ENCODE measurements at places on chromosomes 13 and 19.

DNA sequence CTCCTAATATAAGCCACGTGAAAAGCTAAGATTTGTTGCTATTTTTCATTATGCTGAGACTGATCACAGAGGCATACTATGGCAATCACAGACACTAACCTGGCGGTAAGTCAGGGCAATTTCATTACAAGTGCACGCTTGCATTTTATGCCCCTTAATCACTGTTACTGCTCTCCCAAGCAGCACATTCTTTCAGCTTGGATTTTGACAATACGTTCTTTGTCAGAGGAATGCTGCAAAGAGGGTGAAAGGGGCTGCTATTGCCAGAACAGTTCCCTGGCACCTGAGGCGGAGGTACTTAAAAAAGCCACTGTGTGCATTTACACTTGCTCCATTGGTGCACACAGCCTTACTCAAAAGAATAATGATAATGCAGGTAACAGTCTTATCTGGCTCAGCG is 346.6 kb downstream of the RFC3 start:
- no peak for DNase-seq

DNA sequence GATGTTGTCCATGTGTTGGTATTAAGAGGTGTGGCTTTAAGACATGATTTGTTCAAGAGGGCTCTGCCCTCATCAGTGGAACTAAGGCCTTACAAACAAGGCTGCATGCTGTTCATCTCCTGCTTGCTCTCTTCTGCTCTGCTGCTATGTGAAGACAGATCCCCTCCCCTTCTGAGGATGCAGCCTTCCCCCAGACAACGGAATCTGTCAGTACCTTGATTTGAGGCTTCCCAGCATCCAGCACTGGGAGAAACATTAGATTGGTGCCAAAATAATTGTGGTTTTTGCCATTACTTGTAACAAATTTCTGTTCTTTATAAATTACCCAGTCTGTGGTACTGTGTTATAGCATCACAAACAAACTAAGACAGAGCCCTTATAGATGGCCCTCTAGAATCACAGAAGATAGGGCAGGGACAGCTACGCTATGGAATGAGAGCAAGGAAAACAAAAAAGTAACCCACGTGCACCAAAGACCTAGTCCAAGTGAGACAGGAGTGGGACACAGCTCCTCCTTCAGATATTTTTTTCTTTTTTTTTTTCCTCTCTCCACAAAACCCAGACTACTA is 151.5 kb upstream of the RXFP2 start:
- DNase-seq = no peak

GRCh38 chr13:92575777-92576176 is 650.8 kb upstream of the GPC6 start:
- DNase-seq = no peak

DNA sequence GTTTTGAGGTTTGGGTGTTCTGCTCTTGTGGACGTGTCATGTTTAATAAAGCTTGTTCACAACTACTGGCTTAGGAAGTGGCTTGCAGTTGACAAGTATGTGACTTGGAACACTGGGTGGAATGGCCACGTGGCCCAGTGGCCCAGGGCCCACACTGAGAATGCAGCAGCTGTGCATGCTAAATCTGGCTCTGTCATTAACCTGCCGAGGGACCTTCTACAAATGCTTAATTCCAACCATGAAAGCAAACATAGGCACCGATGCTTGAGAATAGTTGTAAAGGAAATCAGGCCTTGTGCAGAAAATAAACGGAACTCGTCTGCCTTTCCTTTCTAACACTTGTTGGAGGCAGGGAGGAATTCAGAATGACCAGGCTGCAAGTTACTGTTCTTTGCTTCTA is 11.6 kb upstream of the CLDN10 start:
- peak; percentile 39 for DNase-seq

GRCh38 chr13:109803825-109804224 is 17.4 kb upstream of the IRS2 start:
- DNase-seq = no peak

DNA sequence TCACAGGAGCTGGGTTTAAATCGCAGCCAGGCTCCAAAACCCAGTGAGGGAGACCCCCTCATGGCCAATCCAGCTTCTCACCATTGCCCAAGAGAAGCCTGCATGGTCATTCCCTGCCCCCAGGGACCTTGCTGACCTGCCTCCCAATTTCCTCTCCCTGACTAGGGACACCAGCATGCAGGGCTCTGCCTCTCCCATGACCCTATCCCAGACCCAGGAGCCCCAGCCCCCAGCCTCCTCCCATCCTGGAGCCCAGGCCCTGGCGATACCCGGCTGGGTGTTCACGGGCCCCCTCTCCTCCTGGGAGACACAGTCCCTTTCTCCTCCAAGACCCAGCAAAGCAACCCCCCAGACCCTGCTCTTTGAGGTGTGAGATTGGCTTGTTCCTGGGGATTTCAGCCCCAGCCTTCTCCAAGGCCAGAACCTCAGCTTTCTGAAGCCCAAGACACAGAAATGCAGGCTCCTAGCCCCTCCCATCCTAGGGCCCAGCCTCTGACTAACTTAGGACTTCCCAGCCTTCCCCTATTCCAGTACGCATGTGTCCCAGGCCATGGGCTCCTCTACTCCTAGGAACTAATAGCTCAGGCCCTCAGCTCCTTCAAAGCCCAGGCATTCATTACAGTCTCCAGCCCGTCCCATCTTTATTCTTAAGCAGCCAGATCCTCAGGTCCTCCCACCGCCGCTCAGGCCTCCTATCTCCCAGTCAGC is 1.1 kb downstream of the GYS1 start:
- peak; percentile 15 for DNase-seq

DNA sequence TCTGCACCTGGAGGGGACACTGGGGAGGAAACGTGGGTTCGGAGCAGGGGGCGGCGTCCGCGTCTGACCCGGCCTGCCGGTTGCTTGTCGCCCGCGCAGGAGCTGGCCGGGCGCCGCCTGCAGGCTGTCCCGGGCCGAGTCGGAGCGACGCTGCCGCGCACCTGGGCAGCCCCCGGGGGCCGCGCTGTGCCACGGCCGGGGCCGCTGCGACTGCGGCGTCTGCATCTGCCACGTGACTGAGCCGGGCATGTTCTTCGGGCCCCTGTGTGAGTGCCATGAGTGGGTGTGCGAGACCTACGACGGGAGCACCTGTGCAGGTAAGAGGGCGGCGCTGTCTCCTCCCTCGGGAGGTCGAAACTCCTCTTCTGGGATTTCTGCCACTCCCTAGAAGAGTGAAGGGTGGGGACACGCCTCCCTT is 1.3 kb downstream of the ITGBL1 start:
- no peak for DNase-seq

GRCh38 chr13:45851171-45851921 is at the start of gene SIAH3:
TSS of gene SIAH3 (minus strand) at chr13:45851753. CDS start at chr13:45851629, 124 bp downstream.
- DNase-seq = no peak

- no peak for DNase-seq
These were observed 438.6 kb downstream of the KLF5 start for GRCh38 chr13:73497430-73497829.

GRCh38 chr13:28248080-28248479 is 109.7 kb downstream of the PAN3 start:
- no peak for DNase-seq

DNA sequence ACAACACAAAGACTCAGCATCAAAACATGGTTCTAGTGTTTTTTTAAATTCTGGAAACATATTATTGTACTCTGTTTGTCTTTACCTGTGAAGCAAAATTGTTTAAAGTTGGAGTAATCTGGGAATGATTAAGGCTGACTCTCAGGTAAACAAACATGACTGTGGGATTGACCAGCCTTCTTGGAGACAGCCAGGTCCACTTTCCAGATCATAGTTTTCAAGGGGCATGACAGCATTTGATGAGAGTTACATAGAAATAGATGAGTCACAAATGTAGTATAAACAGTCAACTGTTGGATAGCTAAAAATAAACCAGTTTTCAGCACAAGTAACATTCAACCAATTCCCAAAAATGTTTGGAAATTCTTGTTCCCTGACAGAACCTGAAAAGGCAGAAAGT is 1680.9 kb downstream of the OLFM4 start:
- no peak for DNase-seq

DNA sequence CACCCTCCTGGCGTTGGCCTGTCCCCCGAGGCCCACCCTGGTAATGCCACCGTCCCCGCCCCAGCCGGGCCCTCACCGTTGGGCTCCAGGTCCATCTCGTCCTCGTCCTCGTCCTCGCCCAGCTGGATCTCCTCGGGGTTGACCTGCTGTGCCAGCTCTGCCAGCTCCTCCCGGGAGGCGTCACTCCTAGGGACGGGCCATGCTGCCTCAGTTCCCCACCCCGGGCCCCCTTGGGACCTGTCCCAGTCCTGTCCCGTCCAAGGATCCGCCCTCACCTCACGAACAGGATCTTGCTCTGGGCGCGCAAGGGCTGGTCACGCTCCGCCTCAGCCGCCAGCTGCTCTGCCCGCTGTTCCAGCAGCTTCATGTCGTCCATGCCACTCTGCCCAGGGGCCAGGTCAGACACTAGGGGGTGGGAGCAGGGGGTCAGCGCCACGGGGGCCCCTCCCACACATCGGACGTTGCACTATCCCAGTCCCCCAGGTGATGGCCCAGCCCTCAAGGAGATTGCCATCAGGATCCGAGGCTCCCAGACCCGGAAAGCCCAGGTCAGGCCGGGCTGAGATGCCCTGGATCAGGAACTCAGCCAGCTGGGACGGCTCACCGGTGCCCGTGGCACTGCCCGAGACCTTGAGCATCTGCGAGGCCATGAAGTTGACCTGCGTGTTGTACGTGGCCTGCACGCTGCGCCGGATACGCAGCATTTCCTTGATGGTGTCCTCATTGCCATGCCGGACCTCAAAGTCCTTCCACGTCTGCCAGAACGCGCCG is 9.5 kb downstream of the XAB2 start:
- DNase-seq = no peak

GRCh38 chr13:59880468-59880867 is 283.3 kb downstream of the DIAPH3 start:
- no peak for DNase-seq

All from hippocampal formation (tissue), 2 donors.